CD4-positive, alpha-beta T cell treated with Interleukin-21 for 1 hour (primary cell): ENCODE measurements at places on chromosomes 4 and X.
A peak's percentile ranks its signal among the peaks of the same experiment; 100 is the strongest.

GRCh38 chr4:86942185-86942666 is 7.4 kb downstream of the AFF1 start:
- no peak for DNase-seq

GRCh38 chr4:149572716-149573115 is 242.9 kb downstream of the IQCM start:
- DNase-seq = no peak

GRCh38 chrX:19739683-19740082 is 147.7 kb downstream of the SH3KBP1 start:
- peak; percentile 49 for DNase-seq

DNA sequence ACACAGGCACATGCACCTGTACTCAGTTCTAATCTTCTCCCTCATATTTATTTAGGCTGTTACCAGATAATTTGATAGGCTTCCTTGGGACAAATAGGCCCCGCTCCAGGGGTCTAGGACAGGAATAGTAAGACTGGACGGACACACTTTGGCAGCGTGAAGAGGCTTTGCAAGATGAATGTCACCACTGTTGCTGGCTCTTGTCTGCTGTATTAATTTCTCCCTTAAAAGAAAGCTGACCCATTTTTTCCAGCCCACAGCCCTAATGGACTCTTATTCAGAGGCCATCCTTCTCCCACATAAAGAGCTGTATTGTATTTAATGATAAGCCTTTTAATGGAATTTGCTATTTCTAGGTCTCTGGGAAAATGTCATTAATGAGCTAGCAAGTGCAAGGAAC is 18.0 kb downstream of the FAM184B start:
- DNase-seq = no peak

DNA sequence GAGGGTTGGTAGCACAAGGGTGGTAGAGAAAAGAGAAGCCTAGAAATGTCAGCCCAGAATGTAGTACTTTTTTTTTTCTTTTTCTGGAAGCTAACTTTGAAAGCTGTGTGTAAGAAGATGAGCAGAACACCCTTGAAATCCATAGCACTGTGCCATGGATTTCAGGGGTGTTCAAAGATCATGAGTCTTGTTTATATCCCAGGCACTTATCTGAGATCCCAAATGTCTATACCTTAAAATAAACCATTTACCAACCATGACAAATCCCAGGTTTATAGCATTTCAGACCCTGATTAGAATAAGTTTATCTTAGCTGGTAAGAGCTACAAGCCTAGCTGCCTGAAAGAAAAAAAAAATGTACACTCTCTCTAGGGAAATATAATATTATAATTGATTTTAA is 389.9 kb upstream of the ANXA10 start:
- DNase-seq = no peak

GRCh38 chr4:170652571-170652970 is 562.8 kb upstream of the AADAT start:
- no peak for DNase-seq

DNA sequence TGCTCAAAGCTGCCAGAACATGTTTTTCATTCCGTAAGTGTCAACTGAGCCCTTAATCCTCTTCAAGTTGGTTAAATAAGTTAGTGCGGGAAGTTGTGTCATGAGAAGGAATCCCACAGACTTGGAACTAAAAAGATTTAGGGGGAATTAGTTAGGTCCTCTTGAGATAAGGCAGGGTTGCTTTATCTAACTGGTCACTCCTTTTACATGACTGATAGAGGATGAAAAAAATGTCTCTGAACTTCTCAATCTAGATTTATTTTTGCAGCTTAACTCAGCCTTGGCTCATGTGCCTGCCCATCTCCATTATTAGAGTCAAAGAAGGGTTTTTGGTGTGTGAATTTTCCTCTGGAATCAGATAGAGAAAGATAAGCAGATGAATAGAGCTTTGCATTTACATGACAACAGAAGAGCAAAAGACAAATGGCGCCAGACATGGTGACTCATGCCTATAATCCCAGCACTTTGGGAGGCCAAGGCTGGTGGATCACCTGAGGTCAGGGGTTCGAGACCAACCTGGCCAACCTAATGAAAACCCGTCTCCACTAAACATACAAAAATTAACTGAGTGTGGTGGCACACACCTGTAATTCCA is 882.9 kb downstream of the RPA4 start:
- DNase-seq = no peak

DNA sequence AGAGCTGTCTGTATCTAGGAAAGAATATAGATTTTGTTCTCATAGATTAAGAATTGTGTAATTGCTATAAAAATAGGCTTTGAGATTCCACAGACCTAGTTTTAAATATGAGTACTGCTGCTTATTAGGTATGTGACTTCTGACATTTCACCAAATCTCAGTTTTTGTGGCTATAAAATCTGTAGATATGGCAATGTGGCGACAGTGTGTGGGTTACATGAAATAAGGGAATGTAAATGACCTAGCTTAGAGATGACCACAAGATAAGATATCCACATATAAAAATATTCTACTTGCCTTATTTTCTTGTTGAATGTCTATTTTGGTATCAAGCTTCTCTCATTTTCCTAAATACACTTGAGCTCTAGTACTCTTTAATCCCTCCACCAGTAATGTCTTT is 193.8 kb downstream of the UNC5C start:
- no peak for DNase-seq

DNA sequence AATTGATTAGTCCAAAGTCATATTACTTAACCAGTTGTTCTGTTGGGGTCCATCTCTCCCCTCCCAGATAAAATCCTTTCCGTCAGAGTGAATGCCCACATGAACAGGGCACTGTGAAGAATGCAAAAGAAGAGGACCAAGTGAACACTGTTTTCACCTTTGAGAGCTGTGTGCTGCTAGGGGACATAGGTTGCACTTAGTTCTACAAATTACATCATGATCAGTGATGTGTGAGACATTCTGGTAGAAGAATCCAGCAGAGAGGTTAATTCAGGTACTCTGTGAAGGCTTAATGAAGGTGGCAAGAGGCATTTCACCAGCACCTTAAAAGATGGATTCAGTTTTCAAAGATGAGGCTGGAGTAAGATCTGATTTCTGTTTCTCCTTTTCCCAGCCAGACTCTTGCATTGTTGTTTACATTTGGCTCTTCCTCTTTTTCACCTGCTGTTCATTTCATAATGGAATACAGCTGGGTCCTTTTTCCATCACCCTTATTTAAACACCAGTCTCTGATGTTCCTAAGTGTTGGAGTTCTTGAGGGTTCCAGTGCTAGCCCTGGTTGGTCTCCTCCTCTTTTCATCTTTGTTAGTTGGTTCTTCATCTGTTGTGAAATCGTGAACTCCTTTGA is 10.9 kb downstream of the GAB1 start:
- DNase-seq = no peak

DNA sequence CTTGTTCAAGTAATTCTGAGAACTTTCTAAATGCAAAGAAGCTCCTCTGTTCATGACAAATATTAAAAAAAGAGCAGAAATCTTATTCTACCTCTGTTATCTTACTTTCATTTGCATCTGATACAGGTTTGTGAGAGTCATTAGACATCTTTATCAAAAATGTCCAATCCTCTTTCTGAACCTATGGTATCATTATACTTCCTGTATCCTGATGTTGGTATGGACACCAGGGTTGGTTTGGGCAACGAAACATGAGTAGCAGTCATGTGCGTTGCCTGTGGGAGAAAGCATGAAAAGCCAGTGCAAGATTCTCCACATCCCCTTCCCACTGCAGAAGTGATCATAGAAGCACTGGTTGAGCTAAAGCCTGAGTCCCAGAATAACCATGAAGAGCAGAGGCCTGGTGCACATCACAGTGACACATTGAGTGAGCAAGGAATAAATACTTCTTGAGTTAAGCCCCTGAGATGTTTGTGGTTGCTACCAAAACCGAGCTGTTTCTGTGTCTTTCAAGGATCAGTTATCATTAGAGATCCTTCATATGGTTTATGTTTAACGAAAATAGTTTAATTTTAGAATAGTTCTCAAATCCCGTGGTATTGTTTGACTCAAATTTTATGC is 197.2 kb downstream of the BANK1 start:
- DNase-seq = no peak

GRCh38 chr4:48909697-48910096 is 3.1 kb upstream of the OCIAD2 start:
- no peak for DNase-seq

GRCh38 chr4:170599894-170600293 is 510.1 kb upstream of the AADAT start:
- DNase-seq = no peak

DNA sequence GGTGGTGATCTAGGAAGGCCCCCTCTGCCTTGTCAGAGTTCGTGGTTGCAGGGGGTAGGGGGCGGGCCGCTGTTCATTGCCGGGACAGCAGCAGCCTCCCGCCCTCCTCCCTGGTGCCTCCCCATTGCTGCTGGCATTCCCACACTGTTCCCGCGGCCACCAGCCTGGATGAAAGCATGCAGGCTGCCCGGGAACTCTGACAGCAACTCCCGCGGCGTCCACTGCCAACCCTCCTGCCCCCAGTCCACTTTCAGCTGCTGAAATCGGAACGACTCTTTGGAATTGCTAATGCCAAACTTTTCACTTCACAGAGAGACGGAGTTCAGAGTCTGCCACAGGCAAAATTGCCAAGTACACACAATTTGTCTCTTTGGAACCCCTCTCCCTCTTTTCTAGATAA is 121.9 kb downstream of the BEND2 start:
- DNase-seq = no peak

DNA sequence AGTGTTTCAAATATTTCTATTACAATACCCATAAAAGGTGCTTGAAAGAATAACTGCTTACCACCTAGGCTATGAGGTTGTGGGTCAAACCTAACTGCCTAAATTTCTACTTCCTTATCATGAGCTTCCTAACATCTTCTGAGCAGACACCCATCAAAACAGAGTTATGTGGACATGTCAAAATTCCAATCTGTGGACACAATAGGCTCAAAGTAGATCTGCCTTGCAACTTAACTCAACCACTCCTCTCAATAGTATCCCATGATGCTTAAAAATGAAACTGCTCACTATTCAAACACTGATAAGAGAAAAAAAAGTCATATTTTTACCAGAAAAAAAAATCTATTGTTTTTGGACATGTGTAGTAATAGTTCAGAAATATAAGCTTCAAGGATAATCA is 462.7 kb downstream of the INPP4B start:
- DNase-seq = no peak

DNA sequence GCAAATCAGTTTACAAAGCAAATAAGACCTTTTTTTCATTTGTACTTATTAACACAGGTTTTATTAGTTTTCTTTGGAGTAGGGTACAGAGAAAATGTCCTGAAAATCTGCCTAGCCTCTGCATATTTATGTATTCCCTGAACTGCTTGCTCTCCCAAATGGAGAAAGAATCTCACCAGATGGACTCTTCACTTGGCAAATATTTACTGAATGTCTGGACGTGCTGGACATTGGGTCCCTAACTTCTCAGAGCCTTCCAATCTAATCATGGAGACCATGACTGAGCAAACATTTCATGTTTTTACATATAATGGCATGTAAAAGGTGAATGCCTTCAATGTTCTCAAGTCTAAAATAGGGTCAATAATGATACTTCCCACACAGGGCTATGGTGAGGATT is 126.0 kb downstream of the CHRDL1 start:
- DNase-seq = no peak

- no peak for DNase-seq
These were observed 113.0 kb upstream of the SH3RF1 start for GRCh38 chr4:169383724-169384123.

DNA sequence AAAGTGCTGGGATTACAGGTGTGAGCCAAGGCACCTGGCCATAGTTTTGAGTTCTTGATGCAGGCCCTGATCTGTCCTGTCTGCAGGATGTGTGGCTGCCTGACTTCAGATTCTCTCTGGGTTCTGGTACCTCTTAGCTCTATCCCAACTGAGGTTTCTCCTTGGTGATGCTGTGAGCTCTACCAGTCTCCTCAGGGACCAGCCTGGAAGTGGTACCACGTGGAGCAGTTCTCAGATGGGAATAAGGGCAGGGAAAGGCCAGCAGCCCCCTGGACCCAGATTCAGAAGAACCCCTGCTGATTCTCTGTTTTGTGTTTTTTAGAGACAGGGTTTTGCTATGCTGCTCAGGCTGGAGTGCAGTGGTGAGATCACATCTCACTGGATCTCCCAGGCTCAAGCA is 85.0 kb upstream of the HELT start:
- no peak for DNase-seq

GRCh38 chr4:165621983-165622382 is 243.2 kb downstream of the CPE start:
- DNase-seq = no peak

GRCh38 chrX:129115104-129115503 is 408.2 kb downstream of the SMARCA1 start:
- no peak for DNase-seq

DNA sequence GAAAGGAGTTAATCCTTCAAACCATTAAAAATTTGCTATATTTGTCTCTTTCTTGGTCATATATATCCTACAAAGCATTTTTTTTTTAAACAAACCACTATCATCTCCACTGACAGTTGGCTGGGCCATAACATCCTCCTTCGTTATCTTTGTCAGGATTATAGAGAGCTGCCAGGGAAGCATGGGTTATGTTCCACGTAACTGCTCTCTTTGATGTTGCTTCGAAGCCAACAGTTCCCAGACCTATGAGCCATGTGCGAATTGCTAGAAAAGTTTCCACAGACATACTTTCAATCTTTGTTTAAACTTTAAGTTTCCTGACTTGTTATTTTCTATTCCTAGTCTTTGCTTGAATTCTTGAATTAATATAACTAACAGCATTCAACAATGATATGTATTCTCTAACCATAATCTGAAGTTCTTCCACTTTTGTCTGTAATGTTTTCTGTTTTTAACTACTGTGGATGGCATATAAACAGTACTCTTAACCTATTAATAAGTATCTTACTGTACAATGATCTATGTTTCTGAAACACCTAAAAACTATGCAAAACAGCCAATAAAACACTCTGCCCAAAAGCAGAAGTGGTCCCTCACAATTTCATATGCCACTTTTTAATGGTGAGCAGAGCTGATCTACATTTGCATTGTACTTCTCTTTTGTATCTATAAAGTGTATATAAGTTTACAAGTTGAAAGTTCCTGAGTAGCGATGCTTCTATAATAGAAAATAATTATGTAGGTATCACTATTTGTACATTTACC is 37.9 kb downstream of the EREG start:
- DNase-seq = no peak

DNA sequence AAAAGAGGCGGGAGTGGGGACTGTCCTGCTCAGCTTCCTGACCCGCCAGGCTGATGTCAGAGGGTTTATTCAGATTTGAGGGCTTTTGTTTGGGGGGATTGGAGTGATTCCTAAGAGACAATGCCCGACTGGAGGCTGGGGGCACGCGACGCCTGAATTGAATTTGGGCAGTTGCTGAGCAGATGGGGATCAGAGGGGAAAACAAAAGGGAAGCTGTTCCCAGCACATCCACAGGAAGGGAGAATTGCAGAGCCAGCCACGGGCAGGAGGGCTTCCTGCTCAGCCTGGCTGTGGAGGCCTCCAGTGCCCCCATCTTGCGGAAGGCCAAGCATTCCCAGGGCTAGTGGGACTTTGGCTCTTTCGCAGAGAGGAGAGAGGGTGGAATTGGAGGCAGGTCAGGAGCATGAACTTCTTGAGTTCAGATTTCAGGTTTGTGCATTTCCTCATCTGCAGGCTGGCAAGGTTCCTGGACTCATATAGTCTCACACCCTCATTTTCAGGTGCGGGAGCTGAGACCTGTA is 162.8 kb downstream of the NHS start:
- no peak for DNase-seq

GRCh38 chr4:150828159-150828558 is 186.9 kb downstream of the LRBA start:
- peak; percentile 83 for DNase-seq
